ENCODE measurements at places on chromosomes 13 and 19.

GRCh38 chr13:102682727-102683126 lies 12.1 kb downstream of the METTL21C start:
- DNase-seq: no peak

DNA sequence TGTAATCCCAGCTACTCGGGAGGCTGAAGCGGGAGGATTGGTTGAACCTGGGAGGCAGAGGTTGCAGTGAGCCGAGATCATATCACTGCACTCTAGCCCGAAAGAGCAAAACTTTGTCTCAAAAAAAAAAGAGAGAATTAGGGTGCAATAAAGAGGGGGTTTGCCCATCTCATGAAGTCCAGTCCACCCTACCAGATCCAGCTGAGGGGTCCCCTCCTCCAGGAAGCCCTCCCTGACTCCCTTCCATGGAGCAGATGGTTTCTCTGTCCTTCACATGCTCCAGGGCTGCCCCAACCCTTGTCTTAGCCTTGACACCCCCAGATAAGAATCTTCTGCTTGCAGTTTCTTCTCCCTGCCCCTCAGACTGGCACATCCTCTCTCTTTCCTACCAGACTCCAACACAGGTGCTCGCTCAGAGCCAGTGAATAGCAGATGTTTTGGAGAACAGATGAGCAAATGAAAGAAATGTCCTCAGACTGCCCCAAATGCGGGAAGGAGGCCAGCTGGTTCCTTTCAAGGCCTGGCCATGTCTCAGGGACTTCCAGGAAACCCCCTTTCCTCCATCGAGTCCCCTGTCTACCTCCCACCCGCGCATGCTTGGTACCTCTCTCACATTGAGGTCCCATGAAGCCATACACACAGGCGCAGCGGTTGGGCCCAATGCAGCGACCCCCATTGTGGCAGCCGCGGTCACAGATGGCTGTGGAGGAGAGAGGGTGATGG lies 5.0 kb downstream of the FBN3 start:
- DNase-seq: no peak

DNA sequence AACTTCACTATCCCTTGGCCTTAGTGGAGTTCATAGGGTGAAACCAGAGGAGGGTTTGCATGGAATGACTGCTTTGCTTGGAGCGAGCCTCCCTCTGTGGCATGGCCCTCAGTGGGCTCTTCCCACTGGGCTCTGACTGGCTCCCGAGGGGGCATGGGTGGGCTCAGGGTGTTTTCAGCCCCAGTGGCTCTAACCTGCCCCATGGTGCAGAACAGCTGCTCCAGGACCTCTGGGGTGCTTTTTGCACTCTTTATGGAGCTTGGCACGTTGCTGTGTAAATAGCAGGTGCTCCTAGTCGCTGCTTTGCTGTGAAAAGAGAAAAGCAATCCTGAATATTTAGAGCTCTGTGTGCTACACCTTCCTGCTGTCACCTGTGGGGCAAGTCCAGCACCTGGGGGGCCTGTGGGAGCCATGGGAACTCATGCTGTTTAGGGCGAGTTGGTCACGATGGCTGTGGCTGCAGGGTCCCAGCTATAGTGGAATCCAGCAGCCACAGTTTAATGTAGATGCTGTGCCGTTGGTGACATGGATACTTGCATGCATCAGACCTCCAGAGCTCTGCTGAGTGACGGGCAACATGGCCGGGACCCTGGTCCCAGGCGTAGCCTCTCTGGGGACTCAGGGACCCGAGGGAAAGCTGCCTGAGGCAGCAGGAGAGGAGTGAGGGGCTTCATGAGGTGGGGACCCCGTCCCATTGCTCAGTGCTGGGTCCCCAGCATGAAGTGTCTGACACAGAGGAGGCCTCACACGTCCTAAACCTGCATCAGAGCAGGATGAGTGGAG lies 14.3 kb upstream of the MCF2L start:
- DNase-seq: no peak

DNA sequence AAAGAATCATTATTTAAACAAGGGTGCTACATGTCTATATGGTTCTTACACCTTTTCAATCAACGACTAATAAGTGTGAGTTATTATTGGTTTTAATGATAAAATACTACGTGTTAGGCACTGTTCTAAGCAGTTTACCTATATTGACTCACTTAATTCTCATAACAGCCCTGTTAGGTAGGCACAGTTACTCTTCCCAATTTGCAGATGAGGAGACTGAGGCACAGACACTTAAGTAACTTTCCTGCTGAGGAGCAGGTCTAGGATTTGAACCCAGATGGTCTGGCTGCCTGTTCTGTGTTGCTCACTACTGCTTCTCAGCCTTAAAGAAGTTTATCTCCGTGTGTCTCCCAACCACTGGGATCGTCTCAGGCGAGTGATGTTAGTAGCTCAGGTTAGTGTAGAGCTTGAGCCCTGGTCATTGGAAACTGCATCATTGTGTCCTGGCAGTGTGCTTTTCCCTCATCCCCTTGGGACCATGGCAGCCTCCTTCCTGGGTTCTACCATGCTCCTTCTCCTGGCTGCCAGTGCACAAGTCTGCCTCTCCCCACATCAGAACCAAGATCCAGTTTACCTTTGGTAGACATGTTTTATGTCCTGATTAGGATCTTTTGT lies 10.9 kb downstream of the UBAC2 start:
- DNase-seq: no peak

DNA sequence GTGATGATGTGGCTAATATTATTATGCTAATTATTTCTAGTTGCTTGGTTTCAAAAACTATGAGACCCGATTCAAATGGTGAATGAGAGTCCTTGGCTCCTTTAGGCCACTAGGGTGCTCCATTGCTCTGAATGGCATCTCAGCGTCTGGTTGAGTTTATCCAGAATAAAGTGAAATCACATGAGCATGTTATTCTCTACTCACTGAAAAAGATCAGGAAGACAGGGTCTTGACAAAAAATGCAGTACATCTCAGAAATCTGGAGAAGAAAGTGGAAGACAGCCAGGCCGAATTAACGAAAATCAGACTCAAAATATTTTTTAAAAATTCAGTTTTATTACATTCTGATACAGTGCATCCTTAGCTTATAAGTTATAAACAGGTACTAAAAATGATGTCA lies 516.2 kb downstream of the MYO16 start:
- DNase-seq: peak; percentile 49

DNA sequence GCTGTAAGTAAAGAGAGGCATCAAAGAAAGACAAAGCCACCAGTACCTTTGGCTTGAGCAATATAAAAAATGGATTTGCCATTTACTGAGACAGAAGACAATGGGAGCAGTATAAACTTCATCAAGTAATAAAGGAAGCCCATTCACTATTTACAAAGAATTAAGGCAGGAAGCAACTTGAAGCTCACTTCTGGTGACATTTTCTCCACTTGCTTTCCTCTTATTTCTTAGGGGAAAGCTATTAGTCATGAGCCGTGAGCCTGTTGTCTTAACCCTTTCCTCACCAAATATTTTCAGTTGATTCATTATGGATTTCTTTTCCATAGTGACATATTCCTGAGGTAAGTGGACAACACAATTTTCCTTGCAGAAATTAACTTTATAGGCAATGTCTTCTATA lies 156.8 kb downstream of the DNAJC3 start:
- DNase-seq: no peak

All from right renal pelvis (tissue), 4 donors.